Stimulated activated CD4-positive, alpha-beta T cell treated with anti-CD3 and anti-CD28 coated beads, TNF-alpha, amount 100 ng/mL, for 1 hour (primary cell): ENCODE measurements at places on chromosomes 3 and 15.

- no peak for DNase-seq
Measured at GRCh38 chr15:66240240-66240794, 13.2 kb downstream of the MEGF11 start.

- DNase-seq = no peak
Measured at GRCh38 chr3:147312786-147313280, 93.5 kb downstream of the ZIC4 start.

GRCh38 chr3:120039642-120040610, 54.3 kb downstream of the GSK3B start:
- DNase-seq = no peak

GRCh38 chr3:23264413-23264812, 61.3 kb downstream of the UBE2E2 start:
- no peak for DNase-seq

DNA sequence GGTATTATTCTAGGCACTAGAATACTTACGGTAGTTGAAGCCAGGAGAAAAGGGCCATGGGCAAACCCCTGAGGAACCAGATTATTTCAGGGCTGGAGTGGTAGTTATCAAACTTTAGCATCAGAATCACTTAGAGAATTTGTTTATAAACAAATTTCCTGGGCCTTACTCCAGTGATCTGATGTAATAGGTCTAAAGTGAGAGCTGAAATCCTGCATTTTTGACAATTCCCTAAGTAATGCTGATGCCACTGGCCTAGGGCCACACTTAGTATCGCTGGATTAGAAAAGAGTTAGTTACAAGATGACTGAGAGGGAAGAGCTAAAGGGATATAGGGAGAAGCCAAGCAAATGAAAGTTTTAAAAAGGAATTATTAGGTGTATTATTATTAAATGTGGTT, 412.5 kb upstream of the THRB start:
- no peak for DNase-seq

- no peak for DNase-seq
Measured at GRCh38 chr15:31301673-31301990, 25.0 kb upstream of the KLF13 start.

- no peak for DNase-seq
Measured at GRCh38 chr15:40081691-40082194, 26.9 kb downstream of the BMF start.

DNA sequence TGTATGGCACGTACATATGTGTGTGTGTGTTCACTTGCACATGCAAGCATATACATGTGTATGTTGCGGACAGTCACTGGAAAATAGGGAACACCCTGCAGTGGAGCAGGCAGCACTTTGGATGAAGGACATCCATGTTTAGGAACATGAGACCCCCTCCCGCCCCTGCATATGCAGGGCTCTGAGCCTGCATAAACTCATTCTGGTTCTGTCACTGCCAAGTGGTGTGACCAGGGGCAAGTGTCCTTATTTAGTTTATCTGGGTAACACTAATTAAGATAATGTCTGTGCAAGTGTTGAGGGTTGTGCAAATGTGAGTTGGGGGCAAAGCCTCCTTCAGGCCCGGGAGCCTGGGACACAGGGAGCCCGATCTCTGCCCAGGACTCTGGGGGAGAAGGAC, 105.7 kb downstream of the CORO2B start:
- no peak for DNase-seq

DNA sequence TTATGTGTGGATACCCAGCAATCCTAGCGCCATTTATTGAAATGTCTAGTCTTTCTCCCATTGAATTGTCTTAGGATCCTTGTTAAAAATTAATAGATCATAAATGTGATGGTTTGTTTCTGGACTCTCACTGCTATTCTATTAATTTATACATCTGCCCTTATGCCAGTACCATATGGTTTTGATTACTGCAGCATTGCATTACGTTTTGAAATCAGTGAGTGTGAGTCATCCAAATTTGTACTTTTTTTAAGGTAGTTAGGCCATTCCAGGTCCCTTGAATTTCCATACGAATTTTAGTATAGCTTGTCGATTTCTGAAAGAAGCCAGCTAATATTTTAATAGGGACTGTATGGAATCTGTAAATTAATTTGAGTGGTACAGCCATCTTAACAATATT, 648.6 kb upstream of the ZNF385D start:
- no peak for DNase-seq

GRCh38 chr3:47017504-47018268, 38.2 kb downstream of the NBEAL2 start:
- DNase-seq = no peak

DNA sequence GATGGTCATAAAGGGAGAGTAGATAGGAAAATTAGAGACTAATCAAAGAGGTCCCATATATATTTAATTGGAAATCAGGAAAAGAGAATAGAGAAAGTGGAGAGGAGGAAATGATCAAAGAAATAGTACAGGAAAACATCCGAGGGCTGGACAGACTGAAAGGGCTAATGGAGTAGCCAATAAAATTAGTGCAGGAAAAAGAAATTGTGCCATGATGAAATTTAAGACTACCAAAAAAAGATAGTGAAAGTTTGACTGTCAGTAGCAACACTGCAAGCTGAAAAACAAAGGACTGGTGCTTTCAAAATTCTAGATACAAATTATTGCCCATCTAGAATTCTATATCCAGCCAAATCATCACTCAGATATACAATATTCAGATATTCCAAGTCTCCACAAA, 36.3 kb downstream of the SLC27A2 start:
- no peak for DNase-seq

GRCh38 chr3:38669668-38670067, 20.2 kb upstream of the SCN5A start:
- DNase-seq = no peak

- no peak for DNase-seq
Measured at GRCh38 chr3:143123353-143123984, 3.9 kb downstream of the CHST2 start.

DNA sequence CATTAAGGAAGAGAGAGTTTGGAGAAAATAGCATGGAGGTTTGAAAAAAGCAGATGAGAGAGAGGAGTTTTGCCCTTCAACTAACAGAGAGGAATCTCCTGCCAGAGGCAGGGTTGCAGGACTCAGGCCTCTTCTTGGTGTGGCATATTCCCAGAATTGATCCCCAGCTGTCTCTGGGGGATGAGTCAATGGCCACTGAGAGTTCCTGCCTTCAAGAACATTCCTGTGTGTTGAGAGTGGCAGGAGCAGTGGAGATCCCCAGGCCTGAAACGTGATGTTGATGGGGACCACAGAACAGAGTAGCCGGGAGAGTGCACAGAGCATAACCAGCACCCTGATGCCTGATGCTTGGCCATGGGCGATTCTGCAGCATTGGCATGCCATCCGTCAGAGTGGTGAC, 348.4 kb upstream of the THBS1 start:
- DNase-seq = no peak

DNA sequence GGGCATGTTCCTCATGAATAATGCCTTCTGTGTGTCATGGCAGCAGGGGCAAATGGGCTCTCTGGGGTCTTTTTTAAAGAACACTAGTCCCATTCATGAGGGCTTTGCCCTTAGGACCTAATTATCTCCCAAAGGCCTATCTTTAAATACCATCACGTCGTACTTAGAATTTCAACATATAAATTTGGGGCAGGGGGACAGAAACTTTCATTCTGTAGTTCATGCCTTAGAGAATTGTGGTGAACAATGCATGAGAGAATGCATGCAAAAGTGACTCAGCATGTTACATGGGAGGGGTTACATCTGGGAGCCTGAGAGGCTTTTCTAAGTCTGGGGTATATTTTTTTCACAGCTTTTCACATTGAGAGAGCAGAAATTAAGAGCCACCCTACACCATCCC, 208.5 kb upstream of the ROPN1 start:
- no peak for DNase-seq

DNA sequence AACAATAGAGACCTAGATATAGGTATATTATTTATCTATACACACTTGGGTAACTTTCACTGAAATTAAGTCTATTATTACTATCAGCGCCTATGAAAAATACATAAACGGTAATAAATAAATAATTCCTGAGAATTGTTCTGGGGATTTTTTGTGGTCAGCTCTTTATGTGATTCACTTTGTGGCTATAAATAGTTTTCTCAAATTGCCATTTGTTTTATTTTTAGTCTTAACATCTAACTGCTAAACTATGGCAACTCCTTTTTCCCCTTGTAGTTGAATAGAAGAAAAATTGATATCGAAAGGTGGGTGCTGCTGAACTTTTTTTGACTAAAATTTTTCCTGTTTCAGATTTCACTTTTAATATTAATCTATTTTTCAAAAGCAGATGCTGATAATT, 189.0 kb downstream of the VGLL3 start:
- DNase-seq = no peak

GRCh38 chr3:13275376-13276005, 144.6 kb downstream of the NUP210 start:
- no peak for DNase-seq

GRCh38 chr3:56061279-56061626, 407.0 kb downstream of the ERC2 start:
- DNase-seq = no peak

GRCh38 chr3:146221276-146221675, 29.6 kb downstream of the PLSCR4 start:
- no peak for DNase-seq

GRCh38 chr3:22981166-22981565, 222.0 kb upstream of the UBE2E2 start:
- no peak for DNase-seq

GRCh38 chr15:36130641-36131310, 448.6 kb upstream of the CDIN1 start:
- no peak for DNase-seq

- DNase-seq = no peak
Measured at GRCh38 chr3:126117786-126118185, 33.9 kb upstream of the SLC41A3 start.

DNA sequence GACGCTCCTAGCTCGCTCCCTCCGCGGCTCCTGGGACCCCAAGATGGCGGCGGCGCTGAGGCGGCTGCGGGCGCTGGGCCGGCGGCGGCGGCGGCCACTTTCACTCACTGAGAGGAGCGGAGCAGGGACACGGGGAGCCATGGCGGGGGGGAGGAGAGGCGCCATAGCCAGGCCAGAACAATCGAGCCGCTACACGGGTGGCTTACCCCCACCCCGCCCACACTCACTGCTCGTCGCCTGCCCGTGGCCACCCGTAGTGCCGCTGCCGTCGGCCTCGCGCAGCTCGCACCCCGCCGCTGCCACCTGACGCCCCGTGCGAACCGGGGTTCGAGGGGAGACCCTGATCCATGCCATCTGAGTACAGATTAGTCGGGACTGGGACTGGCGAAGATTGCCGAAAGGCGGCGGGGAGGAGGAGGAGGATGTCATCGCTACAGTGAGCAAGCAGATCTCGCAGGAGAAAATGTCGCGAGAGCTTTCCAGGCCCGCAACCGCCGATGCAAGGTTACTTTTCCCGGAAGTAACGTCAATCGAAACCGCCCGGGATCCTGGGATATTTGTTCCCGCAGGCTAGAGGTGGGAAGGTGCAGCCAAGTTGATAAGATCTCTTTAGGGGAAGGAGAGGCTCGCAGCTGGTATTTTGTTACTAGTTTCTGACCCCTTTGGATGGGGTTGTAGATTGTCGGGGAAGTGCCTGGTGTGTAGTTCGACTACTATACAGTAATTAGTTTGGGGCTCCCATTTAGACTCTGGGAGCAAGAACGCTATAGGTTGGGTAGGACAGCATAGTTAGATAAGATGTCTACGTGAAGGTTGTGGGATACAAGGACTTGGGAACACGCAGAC, at the start of gene INO80:
INO80 (minus strand) TSS at position 165 of the 846 bp plus-strand sequence. CDS start 19,970 bp downstream, outside the sequence.
- DNase-seq = peak; percentile 87

GRCh38 chr15:41935566-41936020, 36.8 kb downstream of the EHD4 start:
- DNase-seq = no peak

- no peak for DNase-seq
Measured at GRCh38 chr15:31268911-31269784, 57.5 kb upstream of the KLF13 start.

- DNase-seq = no peak
Measured at GRCh38 chr15:45168286-45168685, 19.5 kb downstream of the SHF start.

GRCh38 chr3:53104762-53105161, 25.5 kb downstream of the RFT1 start:
- no peak for DNase-seq

DNA sequence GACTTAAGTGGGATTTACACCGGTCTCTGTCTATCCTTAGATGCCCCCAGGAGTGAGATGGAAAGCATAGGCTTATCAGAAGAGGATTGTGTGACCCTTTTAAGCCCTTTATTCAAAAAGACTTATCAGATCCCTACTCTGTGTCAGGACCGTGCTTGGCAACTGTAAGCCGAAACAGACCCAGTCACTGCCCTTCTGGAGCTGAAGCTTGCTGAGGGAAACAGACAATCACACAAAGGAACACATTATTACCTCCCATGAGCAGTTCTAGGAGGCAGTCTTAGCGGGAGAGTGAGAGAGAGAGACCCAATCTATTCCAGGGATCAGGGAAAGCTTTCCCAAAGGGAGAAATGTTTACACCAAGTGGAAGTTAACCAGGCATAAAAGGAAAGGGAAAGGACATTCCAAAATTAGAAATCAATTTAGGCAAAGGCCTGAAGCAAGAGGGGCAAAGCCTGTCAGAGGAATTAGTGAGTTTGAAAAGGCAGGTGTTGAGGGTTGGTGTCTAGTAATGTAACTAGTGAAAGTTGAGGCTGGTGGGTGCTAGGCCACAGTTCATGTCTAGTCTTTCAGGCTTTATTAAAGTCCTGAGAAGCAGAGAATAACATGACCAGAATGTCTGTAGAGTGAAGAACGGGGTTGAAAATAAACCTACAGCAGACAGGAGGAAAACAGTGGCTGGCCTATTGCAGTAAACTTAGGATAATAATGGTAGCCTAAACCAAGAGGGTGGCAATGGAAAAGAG, 86.7 kb downstream of the THBS1 start:
- DNase-seq = no peak

- DNase-seq = no peak
Measured at GRCh38 chr3:124584552-124585391, 145.5 kb upstream of the UMPS start.

DNA sequence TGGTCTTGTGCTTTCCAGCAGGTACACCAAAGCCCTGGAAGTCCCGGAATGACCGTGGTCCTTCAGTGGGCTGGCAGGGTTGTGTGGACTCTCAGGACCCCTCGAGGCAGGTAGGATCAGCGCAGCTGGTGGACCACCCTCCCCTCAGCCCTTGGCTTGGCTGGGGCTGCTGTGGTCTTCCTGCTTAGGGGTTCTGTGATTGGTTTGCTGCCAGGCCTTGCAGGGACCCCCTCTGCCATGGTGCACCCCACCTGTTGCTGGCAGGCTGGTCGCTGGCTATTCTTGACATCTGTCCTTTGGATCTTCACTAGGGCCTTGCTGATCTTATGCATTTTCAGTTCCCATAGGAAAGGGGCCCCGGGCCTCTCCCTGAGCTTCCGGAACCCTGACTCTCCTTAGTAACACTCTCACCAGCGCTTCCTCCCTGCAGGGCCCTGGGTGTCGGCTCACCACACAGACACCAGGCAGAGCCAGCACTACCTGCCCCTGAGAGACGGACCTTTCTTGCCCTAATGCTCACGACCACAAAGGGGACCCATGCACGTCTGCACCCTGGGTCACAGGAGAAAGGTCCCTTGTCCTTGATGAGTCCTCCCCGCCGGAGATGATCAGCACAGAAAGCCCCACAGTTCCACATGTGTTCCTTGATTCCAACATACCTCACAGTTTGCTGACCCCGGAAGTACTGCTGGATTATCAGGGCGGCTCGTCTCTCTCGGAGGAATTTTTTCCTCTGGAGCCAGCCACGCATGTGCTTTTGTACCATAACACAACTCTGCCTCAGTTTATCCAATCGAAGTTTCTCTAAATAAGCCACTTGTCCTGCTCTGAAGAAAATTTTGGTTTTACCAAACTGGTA, 51.7 kb downstream of the MYO5C start:
- no peak for DNase-seq

- peak; percentile 17 for DNase-seq
Measured at GRCh38 chr3:112013058-112013783, 14.5 kb downstream of the TAGLN3 start.
